Fibroblast of skin of back (primary cell): ENCODE measurements at places on chromosomes 6 and 20.

DNA sequence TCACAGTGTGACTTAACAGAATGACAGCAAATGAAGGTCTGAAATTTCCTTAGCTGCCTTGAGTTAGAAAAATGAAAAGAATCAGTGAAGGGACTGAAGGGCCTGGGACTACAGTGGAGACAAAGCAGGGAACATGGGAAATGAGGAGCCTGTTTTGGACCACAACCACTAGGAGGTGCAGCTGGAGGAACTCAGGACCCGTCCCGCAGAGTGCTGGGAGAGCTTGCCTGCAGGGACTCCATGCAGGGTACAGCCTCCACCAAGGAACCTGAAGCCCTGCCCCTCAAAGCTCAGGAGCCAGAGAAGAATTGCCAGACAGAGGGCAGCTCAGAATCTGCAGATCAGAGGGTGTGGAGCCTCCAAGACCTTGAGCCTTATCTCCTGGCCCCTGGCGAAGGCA lies 50.7 kb downstream of the LRFN2 start:
- DNase-seq = no peak

DNA sequence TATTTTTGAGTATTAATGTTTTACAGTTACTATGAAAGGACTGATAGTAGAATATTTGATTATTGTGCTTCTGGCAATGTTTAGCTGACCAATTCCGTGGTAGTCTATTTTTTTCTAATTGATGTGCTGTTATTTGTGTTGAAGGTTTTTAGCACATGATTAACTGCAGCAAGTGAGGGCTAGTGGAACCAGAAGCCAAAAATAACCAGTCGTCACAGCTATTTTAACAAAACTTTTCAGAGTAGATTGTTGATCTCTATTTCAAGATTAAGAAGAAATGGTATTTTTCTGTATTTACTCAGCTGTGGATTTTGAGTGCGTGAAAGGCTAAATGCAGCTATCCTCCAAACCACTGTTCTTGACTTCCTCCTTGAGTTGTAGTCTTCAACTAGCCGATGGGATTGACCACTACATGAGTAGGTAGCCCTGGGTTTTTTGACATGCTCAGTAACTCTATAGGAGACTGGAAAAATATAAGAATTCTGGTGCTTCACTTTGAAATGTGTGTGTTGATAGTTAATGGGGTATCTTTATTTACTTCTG lies 258.0 kb downstream of the ZFAND3 start:
- DNase-seq = no peak

- DNase-seq = no peak
Observed at GRCh38 chr6:150372051-150372450, 3.2 kb downstream of the IYD start.

DNA sequence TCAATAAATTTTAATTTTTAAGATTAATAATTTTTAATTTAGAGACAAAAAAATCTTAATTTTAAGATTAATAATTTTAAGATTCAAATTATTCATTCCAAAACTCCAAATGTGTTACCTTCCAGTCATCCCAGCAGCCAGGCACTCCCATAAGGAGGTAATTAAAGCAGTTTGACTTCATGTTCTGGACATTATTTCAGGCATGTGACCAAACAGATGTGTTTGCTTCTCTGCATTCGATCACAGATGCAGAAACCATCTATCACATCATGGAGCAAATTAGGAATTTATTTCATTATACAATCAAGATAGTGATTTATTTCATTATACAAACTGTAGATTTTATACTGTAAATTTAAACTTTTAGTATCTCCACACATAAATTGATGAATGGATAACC lies 150.3 kb downstream of the AKAP7 start:
- DNase-seq = no peak

- DNase-seq = no peak
Observed at GRCh38 chr6:90127595-90127994, 169.0 kb downstream of the BACH2 start.

GRCh38 chr6:4687989-4688947 lies 87.9 kb upstream of the CDYL start:
- peak; percentile 75 for DNase-seq

DNA sequence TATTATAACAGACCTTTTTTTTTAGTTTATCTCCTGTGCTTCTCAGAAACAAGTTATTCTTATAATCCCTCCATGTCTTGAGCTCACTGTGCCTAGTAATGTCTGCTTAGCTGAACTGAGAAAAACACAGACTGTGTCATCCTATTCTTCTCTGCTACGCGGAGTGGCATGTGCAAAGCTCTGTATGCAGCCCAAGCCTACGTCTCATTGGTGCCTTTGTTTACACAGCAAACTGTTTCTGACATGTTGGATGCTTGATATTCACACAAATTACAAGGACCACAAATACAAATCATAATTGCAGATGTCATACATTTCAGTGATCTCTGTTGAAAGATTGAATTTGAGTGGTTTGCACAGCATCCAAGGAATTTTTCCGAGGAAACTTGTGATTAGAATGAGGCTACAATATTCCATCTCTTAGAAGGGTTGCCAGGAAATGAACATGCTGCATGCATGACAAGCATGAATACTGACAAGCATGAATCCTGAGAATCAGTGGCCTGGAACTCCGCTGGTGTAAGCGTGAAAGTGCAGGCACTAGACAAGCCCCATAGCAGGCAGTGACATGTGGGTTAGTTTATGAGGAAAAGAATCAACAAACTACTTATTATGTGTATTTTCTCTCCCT lies 128.4 kb upstream of the SGK1 start:
- peak; percentile 83 for DNase-seq

- DNase-seq = peak; percentile 49
Observed at GRCh38 chr20:8155812-8156211, 23.7 kb downstream of the PLCB1 start.

- no peak for DNase-seq
Observed at GRCh38 chr6:89161326-89162046, 15.6 kb downstream of the PM20D2 start.

DNA sequence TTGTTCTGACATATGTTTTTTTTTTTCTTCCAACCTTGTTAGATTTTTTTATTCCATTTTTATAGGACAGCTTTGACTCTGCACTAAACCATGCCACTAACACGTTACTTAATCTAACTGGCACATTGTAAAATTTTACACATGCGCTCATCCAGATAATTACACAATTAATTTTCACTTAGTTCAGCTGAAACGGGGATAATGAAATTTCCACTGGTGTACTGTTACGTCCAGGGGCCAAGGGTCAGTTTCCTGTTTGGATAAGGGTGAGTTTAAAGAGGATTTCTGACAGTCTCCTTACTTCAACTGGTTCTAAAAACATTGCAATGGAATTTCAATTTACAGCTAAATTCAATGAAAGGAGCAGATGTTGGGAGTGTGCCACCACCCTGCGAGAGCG lies 221.8 kb upstream of the CEP162 start:
- no peak for DNase-seq

DNA sequence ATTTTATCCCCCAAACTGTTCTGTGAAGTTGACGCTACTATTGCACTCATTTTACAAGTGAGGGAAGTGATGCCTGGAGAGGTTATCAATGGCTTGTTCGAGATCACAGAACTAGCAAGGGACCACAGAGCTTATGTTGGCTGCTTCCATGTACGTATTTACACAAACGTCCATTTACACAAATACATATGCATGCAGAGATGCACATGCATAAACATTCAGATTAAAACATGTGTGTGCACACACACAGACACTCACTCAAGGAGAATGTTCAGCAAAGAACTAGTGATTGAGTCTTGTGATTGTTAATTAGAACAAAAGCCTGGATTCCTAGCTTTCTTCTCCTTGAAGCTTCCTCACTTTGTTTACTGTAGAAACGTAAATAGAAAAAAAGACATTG lies 321.5 kb upstream of the CHD6 start:
- no peak for DNase-seq
